Stimulated activated CD4-positive, alpha-beta T cell treated with anti-CD3 and anti-CD28 coated beads, Interleukin-1b, Interleukin-23, amount 100 ng/mL, for 48 hours (primary cell): ENCODE measurements at places on chromosomes 6 and 20.

GRCh38 chr6:63549076-63549475 is 23.2 kb upstream of the LOC128125822 start:
- no peak for DNase-seq

- no peak for DNase-seq
These were observed 32.5 kb downstream of the VSTM2L start for GRCh38 chr20:37935435-37935834.

GRCh38 chr20:44707018-44707579 is 8.1 kb upstream of the CCN5 start:
- DNase-seq, result no peak

- no peak for DNase-seq
These were observed 2.9 kb downstream of the NRN1 start for GRCh38 chr6:6003621-6004366.

DNA sequence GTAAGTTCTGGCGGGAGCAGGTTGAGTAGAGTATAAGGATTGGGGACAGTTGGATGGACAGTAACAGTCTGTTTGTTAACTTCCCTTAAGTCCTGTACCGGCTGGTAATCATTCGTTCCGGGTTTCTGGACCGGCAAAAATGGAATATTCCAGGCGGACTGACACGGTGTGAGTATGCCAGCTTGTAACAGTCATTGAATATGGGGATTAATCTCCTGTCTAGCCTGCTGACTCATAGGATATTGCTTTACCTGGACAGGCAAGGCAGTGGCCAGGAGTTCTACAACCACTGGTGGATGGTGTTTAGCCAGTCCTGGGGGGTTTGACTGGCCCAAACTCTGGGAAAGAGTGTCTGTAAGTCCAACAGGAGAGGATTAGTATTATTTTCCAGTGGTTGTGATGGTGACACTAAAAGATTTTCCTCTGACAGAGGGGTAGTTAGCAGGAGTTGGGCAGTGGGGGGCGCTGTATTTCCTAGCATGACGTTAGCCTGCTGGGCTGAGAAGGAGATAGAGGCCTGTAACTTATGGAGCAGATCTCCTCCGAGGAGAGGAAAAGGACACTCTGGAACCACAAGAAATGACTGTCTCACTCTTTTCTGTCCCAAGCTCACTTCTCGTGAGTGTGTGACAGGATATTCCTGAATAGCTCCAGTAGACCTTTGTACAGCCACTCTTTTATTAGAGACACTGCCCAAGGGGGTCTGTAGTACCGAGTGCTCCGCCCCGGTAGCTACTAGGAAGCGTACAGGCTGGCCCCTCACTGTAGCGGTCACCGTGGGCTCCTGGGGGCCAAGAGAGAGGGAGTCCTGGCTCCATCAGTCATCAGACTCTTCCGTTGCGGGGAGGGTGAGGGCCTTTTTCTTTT is 152.2 kb downstream of the TRIM27 start:
- DNase-seq, result no peak

- DNase-seq, result no peak
These were observed 8.6 kb upstream of the IP6K3 start for GRCh38 chr6:33755070-33755869.

DNA sequence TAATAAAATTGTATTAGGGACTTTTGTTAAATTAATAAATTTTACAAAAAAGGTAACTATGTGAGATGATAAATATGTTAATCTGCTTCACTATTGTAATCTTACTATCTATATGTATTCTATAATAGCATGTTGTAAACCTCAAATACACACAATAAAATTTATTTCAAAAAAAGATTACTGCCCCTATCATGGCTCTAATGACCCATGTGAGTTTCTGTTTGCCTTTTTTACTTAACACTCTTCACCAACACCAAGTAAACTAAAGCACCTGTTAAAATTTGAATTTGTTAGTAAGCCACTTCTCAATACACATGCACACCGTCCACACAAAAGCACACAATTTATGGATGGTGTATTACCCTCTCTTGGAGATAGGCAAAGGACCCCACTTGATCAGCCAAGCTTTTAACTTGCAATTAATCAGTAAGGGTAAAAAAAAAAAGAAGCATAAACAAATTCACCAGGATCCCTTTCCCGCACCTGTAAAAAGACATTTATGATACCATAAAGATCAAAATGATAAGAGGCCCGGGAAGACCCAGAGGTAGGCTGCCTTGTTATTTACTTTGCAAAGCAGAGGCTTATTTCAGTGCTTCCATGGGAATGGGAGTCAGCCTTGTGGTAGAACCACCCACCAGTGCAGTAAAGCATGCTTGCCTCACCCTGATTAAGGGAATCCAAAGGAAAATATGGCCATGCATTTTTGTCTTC is 28.6 kb upstream of the PKHD1 start:
- no peak for DNase-seq

GRCh38 chr6:28856620-28857005 is 67.2 kb downstream of the TRIM27 start:
- DNase-seq, result no peak

DNA sequence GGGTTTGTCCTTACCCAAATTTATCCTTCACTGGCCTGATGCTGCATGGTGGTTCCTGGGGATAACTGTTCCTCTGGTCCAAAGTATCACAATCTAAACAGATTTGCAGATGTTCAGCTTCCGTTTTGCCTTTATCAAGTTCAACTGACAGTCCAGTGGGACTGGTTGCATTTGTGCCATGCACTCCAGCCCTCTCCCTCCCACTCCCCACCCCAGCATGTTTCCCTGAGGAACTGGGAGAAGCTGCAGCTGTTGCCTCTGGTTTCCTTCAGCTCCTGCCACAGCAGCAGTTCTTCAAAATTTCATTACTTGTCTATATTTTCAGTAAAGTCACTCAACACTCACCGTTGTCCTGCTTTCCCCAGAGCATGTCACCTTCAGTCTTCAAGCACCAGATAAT is 39.5 kb upstream of the KIF16B start:
- no peak for DNase-seq

- DNase-seq, result no peak
These were observed at the start of gene RHAG for GRCh38 chr6:49636713-49637349. RHAG (minus strand) TSS chr6:49636839; CDS start chr6:49636812, 27 bp downstream.

- DNase-seq, result no peak
These were observed 118.6 kb downstream of the PREX1 start for GRCh38 chr20:48709058-48709691.

DNA sequence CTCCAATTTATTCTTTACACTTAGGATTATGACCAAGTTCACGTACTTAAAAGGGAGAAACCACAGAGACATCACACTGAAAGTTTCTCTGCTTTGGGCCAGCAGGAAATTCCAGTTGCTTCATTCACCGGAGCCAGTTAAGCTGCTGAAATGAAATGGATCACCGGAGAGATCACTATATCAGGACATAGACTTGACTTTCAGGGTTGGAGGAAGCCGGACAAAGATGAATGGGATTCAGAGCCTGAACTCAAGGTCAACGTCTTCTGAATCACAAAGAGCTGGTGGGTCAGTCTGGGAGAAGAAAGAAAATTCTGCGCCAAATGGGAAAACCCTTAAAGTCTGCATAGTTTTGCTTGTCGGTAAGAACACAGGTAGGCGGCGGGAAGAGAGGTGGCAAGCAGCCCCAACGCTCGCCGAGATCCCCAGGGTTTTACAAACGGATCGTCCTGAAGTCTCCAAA is 81.9 kb upstream of the CCDC28A start:
- no peak for DNase-seq

- DNase-seq, result no peak
These were observed 3.2 kb downstream of the NKX2-2 start for GRCh38 chr20:21510414-21511384.

DNA sequence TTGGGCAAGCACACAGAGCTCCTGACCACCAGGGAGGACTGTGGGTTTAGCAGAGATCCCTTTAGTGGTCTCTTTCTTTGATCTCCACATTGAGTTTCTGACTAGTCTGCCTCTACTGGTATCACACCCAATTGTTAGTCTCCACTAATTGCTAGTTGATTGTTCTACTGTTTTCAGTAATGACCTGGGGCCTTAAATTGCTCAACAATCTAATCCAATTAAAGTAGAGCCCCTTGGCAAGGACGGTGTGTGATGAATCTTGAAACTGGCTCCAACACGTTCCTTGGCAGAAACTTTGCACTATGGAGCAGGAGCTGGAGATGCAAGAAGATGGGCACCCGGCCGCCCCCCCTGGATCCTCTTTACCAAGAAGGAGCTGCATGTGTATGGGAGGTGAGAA is 12.3 kb downstream of the FAM50B start:
- no peak for DNase-seq

DNA sequence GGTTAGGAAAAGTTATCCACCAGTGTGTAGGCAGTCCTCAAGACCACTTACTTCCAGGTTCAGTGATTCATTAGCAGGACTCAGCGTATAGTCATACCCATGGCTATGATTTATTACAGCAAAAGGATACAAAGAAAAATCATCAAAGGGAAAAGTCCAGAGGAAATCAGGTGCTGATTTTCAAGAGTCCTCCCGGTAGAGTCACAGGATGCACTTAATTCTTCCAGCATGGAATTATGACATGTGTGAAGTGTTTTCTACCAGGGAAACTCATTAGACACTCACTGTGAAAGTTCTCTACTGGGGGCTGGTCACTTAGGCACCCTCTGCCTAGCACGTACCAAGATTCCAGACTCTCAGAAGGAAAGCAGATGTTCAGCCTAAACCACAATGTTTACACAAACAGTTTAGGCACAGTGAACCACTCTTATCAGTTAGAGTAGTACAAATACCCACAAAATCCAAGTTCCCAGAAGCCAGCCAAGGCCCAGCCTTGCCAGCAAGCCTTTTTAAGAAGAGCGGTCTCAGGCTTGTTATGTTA is 10.2 kb downstream of the WFDC3 start:
- no peak for DNase-seq

DNA sequence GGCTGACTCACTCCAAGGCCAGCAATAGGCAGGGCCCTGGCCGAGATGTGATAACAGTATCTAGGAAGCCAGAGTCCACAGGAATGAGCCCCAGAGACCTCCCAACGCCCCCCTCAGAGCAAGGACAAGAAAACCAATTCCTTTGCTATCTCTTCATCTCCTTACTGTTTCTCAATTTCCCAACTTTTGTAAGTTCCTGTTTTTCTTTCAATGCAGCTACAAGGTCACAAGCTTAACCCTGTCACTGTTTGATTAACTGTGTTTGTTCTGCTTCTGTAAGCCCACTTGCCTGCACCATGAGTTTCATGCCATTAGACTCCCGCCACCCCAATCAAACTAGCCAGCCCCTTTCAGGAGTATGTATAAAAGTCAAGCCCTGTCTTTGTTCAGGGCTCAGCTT is 3.5 kb downstream of the FKBP1C start:
- no peak for DNase-seq

- DNase-seq, result no peak
These were observed 82.5 kb upstream of the ID4 start for GRCh38 chr6:19754686-19755085.

DNA sequence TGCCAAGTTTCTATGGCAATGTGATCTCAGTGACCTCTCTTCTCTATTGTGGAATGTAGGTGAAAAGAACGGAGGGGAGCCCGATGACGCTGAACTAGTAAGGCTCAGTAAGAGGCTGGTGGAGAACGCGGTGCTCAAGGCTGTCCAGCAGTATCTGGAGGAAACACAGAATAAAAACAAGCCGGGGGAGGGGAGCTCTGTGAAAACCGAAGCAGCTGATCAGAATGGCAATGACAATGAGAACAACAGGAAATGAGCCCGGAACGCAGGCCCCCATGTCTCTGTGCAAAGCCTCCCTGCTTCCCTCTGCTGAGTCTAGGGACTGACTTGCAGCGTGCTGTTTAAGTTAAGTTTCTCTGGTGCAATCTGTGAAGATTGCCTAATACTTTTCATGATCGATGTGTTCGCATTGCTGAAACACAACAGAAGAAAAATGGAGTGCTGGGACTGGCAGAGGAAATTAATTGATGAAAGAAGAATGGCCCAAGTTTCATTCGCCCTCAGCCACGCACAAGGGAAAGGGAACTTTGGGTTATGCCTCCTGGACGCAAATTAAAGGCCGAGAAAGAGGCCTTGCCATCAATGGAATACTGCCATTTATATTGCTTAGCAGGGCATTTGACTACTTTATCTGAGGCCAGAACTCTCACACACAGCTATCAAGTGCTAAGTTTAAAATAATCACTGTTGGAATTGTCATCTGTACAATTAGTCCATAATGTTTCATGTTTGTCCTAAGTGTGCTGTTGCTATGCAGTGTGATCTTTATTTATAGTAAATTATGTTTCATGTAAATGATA is 146.4 kb downstream of the AKAP7 start:
- peak; percentile 57 for DNase-seq

DNA sequence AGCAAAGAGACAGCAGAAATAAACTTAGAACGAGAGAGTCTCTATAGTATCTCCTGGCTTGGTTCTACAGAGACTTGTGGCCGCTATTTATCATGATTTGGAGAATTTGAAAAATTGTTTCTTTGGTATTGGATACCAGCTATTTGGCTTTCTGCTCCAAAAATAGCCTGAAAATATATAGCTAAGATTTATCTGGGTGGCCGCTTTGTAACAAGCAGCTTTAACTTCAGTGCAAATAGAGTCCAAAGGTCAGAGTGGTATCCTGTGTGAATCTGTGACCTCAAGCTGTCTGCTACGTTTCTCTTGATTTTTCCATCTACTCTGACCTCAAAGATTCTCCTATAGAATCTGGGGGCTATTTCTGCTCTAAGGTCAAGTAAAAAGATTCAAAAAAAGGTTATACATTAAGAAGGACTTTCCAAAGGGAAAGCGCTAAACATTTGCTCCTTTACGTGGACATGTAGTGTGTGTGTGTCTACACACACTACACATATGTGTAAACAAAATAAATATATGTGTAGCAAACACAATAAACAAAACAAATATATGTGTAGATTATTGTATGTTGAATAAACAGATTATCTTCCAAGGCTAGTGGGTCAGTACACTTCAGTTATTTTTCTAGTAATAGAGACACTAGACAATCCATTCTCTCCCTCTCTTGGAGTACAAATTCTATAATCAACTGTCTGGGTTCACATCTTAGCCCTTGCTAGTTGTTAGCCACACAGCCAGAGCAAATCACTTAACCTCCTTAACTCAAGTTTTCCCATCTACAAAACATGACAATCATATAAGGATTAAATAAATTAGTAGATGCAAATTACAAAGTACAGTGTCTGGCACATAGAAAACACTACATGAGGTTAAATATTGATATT is 40.8 kb downstream of the CHD6 start:
- no peak for DNase-seq
